Stimulated activated naive CD4-positive, alpha-beta T cell (primary cell): ENCODE measurements at places on chromosomes 13 and 19.

DNA sequence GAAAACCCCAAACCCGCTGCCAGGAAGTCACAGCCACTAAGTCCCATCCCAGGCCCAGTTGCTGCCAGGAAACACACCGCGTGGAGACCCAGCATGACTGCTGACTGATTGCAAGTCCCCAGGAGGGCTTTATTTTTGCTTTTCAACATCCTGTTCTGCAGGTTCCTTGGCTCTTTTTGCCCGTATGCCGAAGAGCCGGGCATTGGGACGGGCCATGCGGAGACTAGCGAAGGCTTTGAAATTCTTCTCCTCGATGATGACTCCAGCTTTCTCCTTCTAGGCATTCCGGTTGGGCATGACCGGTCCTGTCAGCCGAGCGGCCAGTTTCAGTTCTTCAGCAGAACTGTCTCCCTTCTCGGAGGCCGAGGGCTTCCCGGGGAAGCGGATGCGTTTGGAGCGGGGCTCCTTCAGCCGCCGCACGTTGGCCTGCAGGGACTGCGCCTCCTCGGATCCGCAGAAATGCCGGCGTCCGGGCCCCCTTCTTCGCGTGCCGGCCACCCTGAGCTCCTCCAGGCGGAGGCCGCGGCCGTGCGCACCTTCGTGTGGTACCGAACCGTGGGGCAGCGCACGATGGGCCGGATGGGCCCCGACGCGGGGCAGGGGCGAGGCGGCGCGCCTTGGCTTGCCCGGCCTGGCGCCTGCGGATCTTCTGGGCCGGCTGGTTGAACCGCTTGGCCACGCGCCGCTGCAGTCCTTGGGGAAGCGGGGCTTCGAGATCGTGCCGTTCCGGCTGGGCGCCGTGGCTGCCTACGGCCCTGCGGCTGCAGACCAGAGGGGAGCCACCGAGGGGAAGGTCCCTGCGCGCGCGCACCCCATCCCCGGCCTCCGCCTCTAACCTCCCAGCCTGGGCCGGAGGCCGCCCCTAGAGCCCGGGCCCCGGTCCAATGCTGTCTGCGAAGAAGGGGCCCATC, 15.2 kb downstream of the ZSCAN5C start:
- no peak for DNase-seq

- no peak for DNase-seq
These were observed 584.6 kb downstream of the GPC6 start for GRCh38 chr13:93811071-93811737.

DNA sequence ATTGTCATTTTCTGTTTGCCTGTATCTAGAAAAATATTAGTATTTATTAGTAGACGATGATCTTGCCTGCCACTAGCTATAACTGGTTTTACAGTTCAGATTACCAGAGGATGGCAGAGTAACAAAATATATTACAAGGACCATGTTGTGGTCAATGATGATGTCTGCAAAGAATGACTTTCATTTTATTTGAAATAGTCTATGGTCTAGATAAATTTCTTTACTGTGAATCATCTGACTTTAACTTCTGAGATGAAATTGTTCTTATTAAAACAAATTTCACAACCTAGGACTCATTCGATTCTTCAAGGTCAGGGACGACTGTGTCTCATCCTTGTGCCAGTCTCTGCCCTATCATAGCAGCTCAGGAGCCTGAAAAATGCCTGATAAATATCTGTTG, 637.8 kb upstream of the KLF12 start:
- no peak for DNase-seq

DNA sequence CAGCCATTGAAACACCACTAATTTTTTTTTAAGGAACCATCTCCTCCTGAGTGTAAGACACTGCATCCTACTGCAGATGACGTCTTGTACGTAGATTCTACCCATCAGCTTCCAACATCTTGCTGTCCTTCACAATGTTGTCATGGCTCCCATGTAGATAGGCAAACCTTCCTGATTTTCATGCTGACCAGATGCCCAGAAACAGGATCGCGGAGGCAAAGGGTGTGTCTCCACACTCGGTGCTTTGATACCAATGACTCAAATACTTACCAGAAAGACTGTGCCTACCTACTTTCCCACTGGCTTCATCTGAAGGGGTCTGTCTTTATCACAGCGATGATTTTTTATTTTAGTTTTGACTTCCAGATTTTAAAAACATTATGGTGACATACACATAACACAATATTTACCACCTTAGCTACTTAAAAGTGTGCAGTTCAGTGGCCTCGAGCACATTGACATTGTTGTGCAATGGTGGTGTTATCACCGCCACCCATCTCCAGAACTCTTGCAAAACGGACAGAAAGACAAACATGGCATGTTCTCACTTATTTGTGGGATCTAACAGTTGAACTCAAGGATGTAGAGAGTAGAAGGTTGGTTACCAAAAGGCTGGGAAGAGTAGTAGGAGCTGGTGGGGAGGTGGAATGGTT, 94.0 kb upstream of the PEG3 start:
- DNase-seq, result no peak

GRCh38 chr19:16326401-16327168, 2.0 kb downstream of the KLF2 start:
- DNase-seq, result peak; percentile 57

GRCh38 chr19:35257113-35257461, 8.3 kb downstream of the LSR start:
- no peak for DNase-seq

DNA sequence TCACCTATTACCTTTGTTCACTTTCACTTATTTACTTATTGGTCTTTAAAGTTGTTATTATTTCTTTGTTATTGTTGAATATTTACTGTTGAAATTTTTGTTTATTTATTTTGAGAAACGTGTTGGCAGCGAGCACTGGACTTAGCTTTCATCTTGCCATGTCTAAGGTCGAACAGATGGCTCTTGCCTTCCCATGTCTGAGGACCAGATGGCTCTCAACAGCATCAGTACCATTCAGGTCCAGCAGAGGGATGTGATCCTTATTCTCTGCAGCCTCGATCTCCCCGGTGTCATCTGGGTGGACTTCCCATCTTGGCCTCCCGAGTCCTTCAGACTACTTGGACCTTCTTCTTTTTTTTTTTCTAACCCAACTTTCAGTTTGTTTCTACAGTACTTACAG, 1437.6 kb downstream of the UQCRFS1 start:
- no peak for DNase-seq

DNA sequence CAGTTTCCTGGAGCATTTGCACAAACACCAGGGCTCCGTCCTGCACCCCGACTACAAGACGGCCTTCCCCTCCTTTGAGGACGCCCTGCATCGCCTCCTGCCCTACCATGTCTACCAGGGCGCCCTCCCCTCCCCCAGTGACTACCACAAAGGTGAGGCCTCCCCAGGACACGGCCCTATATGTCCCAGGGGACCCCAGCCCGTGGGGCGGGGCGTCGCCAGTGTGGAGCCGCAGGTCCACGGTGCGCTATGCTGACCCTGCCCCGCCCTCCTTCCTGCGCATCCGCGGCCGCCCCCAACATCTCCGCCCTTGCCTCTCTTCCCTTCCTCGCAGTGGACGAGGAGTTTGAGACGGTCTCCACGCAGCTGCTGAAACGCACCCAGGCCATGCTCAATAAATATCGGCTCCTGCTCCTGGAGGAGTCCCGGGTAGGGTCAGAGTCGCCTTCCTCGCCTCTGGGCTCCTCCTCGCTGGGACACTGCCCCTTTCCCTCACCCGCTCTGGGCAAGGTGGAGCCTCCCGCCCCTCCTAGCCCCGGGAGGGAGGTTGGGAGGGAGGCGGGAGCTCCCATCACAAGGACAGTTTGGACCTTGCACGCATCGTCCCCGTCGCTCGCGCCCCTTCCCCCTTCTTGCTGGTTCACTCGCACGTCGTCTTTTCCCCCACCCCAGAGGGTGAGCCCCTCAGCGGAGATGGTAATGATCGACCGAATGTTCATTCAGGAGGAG, 14.4 kb upstream of the EHD2 start:
- no peak for DNase-seq

- DNase-seq, result no peak
These were observed 595.5 kb downstream of the TBC1D4 start for GRCh38 chr13:74886502-74886901.
